Thoracic aorta (tissue), 2 donors: ENCODE measurements at places on chromosomes 3 and 15. TPM values are rescaled to one million over a fixed set of nuclear protein-coding genes. Genes with fewer than 3 reads are reported as not detected.

DNA sequence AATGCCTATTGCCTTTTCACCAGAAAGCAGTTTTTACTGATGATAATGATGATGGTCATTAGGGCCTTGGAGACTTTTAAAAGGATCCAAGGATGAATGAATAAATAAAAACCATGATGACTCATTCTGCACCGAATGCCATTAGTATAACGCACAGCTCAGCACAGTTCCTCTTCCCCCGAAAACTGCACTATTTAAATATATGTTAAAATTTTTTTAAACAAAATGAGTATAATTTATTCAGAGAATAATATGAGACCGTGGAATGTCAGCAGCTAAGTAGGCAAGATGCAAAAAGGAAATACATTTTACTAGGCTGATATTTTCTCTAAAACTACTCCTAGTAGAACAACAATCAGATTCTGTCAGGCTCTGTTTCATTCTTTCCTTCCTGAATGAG is 83.4 kb upstream of the NANOGP8 start:
- DNase-seq, result no peak

DNA sequence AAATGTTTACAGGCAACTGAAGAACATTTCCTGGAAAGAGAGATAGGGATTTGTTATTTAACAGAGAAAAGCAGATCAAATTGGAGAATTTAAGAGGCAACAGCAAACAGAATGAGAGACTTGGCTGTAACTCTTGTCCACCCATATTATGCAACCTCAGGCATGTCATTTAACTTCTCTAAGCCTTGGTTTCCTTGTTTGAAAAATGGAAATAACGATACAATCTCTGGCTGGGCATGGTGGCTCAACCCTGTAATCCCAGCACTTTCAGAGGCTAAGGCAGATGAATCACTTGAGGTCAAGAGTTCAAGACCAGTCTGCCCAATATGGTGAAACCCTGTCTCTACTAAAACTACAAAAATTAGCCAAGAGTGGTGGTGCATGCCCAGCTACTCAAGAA is 23.7 kb downstream of the ARRDC4 start:
- no peak for DNase-seq

DNA sequence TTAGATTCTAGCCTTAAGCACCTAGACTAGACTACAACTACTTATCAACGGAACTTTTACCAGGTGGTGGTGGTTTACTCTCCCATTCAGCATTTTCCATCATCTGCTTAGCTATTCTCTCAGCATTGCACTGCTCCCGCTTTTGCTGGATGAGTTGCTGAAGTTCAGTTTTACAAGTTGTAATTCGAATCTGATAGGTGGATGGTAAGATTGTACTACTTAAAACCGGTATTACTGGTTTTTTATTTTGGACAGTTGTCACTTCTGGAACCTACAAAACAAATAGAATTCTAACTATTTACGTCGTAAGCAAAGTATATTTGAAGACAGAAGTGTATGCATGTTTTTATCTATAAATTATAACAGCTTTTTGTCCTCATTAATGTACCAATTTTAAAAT is 41.1 kb downstream of the PIK3R4 start:
- DNase-seq, result no peak

DNA sequence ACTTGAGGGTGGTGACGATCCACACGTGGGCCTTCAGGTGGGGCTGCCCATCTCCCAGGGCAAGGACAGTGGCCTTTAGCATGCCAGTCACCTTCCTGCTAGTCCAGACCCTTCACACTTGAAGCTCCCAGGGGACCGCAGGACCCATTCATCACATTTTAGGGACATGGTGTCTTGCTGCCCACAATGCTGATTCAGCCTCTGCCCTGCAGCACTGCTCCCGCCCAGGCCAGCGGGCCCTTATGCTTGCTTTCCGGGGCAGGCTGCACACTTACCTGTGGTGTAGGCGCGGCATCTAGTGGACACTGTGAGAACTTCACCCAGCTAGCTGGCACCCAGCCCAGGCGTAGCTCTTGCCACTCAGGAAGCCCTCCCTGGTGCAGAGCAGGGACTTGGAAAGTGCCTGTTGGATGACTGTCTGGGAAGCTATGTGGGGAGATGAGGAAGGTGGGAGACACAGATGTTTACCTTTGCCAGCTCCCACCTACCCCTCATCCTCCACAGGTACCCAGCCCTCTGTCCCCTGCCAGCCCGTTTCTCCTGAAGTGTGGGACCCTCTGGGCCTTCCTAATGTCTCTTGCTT is 26.3 kb upstream of the NR2C2 start:
- DNase-seq, result peak; percentile 68

DNA sequence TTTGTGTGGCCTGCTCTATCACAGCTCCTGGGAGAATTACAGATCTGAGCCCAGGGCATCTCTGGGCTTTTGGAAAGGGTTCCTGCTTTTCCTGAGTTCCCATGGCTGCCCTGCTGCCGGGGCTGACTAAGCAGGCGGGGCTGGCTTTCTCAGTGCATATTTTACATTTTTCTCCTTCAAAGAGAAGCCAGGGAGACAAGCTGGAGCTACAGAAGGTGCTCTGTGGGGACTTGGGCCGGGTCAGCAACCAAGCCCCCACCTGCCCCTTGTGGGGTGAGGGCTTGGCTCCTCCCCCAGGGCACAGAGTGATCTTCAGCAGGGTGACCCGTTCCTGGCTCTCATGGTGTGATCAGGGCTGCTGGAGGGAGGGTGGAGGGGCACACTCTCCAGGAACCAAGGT is 17.4 kb downstream of the ABTB1 start:
- DNase-seq, result no peak

DNA sequence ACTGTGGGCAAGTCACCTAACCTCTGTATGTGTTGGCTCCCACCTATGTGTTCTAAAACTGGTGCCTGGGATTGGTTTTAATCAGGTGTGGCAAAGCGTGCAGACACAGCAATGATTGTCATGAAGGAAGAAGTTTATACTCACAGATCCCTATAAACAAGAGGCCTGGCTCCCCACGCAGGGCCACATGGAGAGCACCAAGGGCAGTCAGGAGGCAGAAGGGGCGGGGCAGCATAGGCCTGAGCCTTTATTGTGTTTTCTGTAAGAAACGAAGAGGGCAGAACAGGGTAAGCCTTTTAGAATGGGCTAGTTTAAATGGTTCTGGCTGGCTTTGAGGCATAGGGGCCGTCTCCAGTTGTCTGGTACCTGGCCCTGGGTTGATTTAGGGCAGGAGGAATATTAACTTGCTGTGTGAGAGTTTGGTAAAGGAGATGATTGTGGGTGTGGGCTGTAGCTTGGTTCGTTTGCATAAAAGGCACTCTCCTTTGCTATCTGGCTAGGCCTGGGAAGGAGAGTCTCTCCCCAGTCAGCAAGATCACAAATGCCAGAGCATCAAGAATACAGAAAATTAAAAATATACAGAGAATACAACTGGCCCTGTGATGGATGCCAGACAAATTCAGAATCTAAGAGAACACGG is 2.2 kb upstream of the FBXW12 start:
- no peak for DNase-seq

DNA sequence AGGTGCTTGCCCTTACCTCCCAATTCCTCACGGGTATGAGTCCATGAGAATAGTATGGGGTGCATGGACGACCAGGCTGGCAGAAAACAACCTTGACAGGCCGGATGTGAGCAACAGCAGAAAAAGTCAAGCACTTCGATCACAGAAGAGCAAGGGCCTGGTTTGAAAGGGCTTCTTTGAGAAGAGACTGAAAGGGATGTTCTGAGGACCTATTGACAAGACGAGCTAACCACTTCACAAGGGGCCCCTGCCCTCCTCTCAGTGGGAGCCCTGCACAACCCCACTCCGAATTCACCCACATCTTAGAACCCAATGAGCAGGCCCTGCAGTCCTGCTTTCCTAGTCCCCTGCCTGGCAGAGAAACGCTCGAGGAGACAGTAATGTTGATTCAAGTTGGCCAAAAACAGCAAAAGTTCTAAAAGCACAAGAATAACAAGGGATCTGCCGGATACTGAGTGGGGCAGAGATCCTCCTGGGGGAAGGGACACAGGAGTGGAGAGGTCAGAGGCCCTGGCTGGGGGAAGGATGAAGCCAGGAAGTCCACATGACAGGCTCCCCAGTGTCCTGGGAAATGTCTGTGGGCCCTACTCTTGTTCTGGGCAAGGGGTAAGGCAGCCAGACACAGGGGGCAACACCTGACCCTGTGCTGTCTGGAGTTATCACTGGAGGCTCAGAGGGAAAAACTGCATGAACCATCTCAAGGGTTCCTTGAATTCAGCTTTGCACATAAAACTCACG is 14.8 kb upstream of the CX3CR1 start:
- no peak for DNase-seq

- DNase-seq, result no peak
These were observed 53.4 kb downstream of the FILIP1L start for GRCh38 chr3:100060685-100061484.

Gene DVL3
- total RNA-seq, result 102 TPM

Gene ZNF662
- 12.6 TPM for total RNA-seq

Gene SNX22
- 0.27 TPM for total RNA-seq
